ENCODE measurements at places on chromosomes 6 and 20.

DNA sequence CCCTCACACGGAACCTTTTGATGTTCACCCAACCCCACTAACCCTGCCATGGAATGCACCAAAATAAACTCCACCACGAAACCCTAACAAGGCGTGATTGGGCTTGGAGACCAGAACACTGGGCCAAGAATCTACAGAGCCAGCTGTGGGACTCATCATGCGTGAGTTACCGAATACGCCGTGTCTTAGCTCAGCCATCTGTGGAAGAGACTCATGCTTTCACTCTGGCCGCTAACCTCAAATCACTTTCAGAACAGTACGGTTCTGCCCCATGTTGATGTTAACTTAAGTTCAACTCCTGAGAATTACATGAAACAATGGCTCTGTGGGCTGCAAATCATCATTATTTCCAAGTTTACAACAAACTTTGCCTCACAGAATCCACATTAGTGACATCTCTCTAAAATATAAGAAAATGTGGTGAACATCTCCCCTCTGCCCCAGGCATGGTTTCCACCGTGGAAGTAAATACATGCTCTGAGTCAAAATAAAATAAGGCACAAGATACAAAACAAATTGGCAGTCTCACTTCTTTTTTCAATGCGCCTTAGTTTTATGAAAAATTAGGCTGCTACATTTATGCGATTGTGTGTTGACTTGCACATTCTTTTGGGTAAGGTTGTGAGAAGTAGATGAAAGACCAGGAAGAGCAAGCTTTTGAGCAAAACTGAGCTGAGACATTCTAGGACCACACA lies 308.9 kb upstream of the EXOC2 start:
- DNase-seq = no peak

- DNase-seq = no peak
Measured at GRCh38 chr20:62357187-62357667, 9.9 kb downstream of the LAMA5 start.

GRCh38 chr6:76481101-76481500 lies 408.6 kb upstream of the IMPG1 start:
- no peak for DNase-seq

GRCh38 chr20:33852626-33853506 lies 41.7 kb downstream of the CHMP4B start:
- no peak for DNase-seq

DNA sequence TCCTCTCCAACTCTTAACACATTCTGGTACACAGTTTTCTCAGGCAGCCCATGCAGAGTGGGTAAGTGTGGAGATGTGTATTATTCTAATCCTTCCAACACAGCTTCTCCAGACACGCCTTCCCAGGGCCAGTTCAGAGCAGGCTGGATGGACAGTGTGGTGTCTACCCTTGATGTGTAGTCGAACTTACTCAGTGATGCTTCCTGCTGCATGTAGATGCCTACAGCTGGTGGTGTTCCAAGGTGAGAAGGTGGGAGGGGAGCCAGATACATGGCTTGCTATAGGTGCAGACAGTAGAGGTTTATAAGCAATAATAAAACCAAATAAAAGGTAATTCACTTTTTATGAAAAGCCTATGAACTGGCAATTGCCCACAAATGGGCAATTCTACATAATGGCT lies 104.0 kb downstream of the QRSL1 start:
- DNase-seq = no peak

DNA sequence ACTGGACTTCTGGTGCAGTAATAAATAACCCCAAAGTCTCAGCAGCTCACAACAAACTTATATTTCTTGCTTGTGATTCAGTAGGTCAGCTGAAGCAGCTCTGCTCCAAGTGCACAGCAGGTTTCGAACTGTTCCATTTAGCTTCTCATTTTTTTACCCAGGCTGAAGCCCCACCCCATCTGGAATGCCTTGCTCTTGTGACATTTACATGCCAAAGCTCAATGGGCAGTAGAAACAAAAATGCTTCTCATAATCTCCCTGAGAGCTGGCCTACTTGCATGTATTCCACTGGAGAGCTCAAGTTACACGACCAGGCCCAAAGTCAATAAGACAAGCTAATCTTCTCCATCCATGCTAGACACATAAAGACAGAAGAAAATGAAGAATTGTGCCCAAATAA lies 165.2 kb downstream of the HAO1 start:
- no peak for DNase-seq

GRCh38 chr20:1472556-1473245 lies 6.1 kb upstream of the NSFL1C start:
- DNase-seq = no peak

DNA sequence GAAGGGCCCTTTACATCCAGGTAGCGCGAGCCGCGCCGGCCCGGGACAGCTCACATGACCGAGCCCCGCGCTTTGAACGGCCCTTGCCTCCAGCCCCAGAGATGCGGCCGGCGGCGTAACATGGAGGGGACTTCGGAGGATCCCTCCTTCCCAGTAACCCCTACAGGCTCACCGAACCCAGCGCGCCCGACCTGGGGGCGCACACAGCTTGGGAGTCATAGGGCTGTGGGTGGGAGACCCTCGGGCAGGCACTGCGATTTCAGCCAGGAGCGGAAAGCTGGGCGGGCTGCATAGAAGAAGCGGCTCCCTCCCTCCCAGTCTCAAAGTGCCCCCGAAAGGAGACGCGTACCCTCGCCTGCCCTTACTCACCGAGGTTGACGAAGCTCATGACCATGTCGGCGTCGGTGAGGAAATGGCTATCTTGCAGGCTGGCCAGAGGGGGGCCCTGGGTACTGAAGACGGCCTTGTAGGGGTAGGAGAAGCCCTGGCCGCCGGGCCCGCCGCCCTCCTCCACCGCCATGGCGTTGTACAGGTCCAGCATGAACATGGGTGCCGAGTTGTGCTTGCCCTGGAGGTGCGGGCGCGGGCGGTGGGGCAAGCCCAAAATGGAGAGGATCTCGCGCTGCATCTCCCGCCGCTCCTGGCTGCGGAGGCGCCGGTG lies 975 bp downstream of the BMP7 start:
- DNase-seq = no peak

GRCh38 chr20:40571639-40572038 lies 117.4 kb downstream of the MAFB start:
- DNase-seq = no peak

DNA sequence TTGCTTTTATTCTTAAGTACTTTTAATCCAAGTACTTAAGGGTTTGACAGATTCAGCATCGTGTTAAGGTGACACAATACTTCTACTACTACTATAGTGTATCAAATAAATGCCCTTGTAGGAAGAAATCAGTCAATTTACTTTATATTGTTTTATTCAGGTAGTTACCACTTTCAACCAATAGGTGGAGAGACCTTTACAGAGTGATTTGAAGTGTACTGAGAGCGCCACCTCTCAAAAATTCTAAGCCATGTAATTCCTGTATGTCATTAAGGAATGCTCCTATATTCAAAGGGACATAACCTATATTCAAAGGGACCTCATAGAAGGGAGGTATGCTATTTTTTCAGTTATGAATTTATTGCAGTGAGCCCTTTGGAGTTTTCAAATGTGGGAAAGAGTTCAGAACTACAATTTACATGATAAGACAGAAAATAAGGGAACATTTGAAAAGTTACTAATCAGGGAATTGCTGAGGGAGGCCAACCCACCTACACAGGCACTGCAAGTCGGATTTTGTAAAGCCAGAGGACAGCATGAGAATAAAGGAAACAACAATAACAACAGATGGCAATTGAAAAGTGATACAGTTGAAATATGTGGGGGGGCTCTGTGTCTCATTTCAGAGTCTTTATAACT lies 955.6 kb downstream of the TBC1D32 start:
- DNase-seq = no peak

DNA sequence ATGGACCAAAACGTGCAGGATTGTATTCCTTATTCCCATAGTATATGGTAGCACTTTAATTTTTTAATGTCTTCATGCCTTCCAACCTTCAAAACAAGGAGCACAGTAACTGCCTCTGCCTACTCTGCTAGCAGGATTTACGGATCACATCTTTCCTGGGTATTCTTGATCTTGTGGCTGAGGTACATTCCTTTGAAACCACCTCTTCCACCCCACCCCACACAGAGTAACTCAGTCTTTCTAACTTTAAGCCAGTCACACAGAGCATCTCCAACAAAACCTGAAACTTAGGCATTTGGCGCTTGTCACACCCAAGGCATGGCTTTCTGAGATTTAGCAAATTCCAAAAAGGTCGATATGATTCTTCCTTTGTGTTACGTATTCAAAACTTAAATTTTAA lies 2.3 kb upstream of the ID4 start:
- no peak for DNase-seq

DNA sequence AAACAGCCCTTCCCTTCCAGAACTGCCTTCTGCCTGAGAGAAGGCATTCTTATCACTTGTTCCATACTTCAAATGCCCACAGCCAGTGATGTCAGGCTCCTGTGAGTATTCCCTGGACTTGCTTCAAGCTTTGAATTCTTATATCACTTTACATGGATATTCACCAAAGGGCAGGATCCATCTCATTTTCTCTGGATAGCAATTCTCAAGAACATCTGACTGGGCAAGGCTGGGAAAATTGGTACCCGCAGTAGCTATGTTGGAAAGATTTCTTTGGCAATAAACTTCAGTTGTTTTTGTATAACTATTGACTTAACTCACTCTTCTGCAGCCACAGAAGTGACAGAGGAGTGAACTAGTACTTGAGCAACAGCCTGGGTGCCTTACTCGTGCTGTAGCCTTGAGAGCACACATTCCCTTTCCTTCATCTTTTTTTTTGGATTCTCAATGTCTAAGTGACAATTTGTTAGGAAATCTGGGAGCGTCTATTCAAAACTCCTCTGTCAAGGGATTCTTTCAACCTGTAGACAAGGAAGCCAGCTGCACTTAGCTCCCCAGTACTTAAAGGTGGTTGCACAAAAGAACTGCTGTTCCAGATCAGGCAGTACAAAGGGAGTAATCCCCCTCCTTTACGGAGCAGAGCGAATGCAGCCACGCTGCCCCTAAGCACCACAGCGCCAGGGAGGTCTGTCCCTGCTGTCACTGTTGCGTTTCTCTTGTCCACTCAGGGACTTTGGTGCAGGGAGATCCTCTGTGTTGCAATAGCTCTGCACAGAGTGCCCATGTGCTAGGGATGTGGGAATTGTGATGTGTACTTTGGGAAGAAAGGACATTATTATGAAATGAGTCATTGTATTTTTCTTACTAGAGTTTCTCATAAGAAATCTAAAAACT lies 69.6 kb downstream of the JAG1 start:
- no peak for DNase-seq

DNA sequence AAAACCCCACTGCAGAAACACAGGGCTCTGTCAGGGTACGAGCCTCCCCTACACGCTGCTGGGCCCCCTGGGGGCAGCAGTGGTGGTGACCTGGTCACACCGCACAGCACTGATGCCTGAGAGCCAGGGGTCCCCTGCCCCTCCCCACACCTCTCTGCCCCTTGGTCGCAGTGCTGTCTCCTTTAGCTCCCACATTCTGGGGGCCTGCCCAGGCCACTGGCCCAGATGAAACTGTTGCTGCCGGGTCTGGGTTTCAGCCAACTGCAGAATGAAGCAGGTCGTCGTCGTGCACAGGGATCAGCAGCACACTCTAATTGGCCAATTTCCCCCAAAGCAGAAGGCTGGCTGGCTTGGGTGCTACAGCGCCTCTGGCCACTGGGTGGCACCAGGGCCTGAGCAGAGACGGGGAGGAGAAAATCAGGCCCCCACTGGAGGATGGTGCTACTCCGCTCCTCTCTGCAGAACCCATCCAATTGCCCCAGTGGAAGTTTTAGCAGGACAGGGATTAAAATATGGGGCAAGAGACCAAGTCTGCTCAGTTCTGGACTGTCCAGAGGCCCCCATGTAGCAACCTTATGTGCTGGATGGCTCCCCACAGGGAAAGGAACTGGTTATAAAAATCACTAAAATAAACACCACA lies 26.1 kb downstream of the DIDO1 start:
- DNase-seq = peak; percentile 85

- DNase-seq = no peak
Measured at GRCh38 chr6:80181352-80182081, 75.0 kb downstream of the BCKDHB start.

GRCh38 chr6:90274451-90275030 lies 22.1 kb downstream of the BACH2 start:
- DNase-seq = peak; percentile 92

DNA sequence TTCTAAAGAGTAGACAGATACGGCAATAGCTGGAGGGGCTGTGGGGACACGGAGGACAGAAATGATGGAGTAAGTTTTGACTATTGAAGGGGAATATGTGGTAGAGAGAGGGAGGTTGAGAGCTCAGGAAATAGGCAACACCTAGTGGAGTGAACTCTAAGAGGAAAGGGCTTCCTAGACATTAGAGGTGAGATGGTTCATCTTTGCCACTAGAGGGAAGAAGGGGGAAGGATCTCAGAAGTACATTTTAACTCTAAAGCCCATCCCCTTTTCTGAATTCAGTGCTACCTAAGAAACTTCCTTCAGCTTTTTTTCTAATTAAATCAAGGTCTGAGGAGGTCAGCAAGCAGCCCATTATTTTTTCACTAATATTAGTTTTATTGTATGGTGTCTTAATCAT lies 689.4 kb upstream of the MAP3K7 start:
- no peak for DNase-seq

DNA sequence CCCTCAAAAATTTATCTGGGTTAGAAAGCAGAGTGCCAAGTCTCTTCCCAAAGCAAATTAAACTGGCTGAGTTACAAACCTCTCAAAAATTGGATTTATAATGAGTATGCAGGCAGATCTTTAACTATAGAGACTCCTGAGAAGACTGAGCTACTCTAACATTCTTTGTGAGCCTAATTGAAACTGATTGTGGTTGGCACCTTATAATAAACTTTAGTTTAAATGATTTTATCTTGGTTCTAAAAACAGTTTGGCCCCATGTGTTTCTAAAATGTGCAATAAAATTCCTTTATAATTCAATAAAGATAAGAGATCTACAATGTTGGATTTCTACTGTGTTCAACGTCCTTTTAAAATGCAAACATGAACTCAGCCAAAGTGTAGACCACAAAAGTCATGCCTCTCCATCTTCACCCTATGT lies 480.2 kb upstream of the RNF217 start:
- DNase-seq = no peak

GRCh38 chr6:16939351-16939750 lies 162.5 kb upstream of the STMND1 start:
- no peak for DNase-seq

- DNase-seq = no peak
Measured at GRCh38 chr6:85459224-85459901, 9.5 kb downstream of the NT5E start.

DNA sequence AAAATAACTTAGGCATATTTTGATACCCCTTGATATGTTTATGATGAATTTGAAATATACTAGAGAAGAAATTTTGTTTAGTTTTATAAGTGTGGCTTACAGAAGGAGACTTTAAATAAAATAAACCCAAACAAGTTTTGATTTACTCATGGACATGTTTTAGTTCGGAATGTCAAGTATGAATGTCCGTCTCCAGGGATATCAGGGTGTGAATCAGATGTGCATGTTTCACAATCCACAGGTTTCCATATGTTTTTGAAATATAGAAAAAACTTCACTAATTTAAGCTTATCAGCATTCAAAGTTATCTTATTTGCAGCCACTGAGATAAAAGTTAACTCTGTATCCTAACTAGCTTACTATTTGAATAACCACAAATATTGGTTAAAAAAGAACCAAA lies 51.5 kb downstream of the PLCB1 start:
- no peak for DNase-seq

GRCh38 chr20:48875914-48876240 lies 45.6 kb upstream of the ARFGEF2 start:
- DNase-seq = no peak

All from naive thymus-derived CD8-positive, alpha-beta T cell (primary cell).